Naive thymus-derived CD8-positive, alpha-beta T cell (primary cell): ENCODE measurements at places on chromosomes 3 and 15. TPM values are rescaled to one million over a fixed set of nuclear protein-coding genes. Genes with fewer than 3 reads are reported as not detected.

- no peaks in the 10 kb centered on the region for H3K36me3 ChIP-seq
- peaks cover 19% of the 10 kb centered on the region for H3K4me1 ChIP-seq
- no peak for DNase-seq
- peak overlapping the region; percentile 80 for H3K27ac ChIP-seq
- H3K27me3 ChIP-seq: no peaks in the 10 kb centered on the region
These were observed 71.9 kb downstream of the SMAD3 start for GRCh38 chr15:67137319-67137718.

PLCD1 gene
- total RNA-seq: 39.3 TPM

ZBTB47 gene
- total RNA-seq: 0.41 TPM

MEGF11 gene
- not detected for total RNA-seq

- H3K36me3 ChIP-seq: no peaks in the 10 kb centered on the region
- H3K27ac ChIP-seq: peak within 1 kb of the TSS; percentile 73
- H3K27me3 ChIP-seq: peaks cover 6% of the 10 kb centered on the region
- H3K4me3 ChIP-seq: peak within 1 kb of the TSS; percentile 91
- H3K4me1 ChIP-seq: peaks cover 47% of the 10 kb centered on the region
These were observed at the start of gene PRKCD for GRCh38 chr3:53160660-53161449. TSS of gene PRKCD (plus strand) at chr3:53161209. CDS start at chr3:53178423, 17,214 bp downstream.

- H3K4me1 ChIP-seq: no peaks in the 10 kb centered on the region
- H3K27ac ChIP-seq: no peak overlapping the region
- H3K4me3 ChIP-seq: no peak overlapping the region
- peaks cover 8% of the 10 kb centered on the region for H3K27me3 ChIP-seq
- no peak for DNase-seq
- peaks cover 4% of the 10 kb centered on the region for H3K36me3 ChIP-seq
These were observed 62.5 kb upstream of the GBE1 start for GRCh38 chr3:81823882-81824395.

FAM174B gene
- total RNA-seq: 9.2 TPM

DNA sequence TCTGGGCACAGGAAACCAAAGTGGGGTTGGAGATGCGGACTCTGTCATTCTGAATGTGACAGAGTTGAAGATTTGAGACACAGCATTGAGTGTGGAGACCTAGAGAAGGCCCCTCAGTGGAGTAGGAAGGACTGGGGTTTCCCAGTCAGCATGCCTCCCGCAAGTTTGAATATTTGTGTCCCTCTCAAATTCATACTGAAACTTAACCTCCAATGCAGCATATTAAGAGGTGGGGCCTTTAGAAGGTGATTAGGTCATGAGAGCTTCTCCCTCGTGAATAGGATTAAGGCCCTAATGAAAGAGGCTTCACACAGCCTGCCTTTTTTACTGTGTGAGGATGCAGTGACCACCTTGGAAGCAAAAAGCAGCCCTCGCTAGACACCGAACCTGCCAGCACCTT, 8.0 kb downstream of the HDDC3 start:
- no peak overlapping the region for H3K27ac ChIP-seq
- H3K27me3 ChIP-seq: no peaks in the 10 kb centered on the region
- H3K36me3 ChIP-seq: peaks cover 28% of the 10 kb centered on the region
- H3K4me3 ChIP-seq: no peak overlapping the region

FSTL1 gene
- 0.55 TPM for total RNA-seq

DNA sequence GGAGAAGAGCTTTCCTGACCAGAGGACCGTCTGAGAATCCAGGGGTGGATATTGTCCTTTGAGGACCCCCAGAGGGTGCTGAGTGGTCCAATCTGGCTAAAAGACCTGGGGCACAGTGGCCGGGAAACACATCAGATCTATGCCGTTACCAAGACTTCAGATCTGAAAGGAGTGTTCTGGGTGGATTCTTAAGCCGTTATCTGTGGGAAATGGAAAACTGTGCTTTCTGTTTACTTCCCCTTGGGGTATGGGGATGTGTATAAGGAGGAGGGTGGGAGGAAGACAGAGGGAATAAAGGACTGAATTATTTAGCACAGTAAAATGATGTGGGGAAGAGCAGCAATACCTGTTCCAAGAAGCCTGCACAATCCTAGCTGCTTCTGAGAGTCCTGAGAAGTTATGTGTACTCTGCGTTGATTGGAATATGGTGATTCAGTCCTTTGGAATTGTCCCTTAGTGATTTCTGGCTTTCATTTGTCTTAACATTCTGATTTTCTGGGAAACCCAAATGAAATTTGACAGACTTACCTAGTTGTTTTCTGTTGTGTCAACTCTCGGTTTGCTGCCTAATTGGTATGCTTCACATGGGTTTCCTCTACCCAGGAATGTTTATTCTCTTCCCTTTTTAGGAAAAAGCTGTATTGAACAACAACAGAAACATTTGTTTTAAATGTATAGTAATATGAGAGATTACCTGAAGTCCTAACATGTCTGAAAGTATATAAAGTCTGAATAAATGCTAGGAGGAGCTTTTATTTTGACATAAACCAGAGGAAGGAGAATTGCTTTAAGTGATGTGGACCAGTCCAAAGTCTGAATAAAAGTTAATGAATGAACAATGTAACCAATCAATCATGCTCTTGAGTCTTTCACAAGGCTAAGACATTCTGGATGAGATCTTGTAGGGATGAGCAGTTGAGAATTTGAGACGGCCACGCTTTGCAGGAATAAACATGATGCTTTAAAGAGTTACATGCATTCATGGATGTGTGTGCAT, 427.1 kb upstream of the C2CD4B start:
- H3K4me1 ChIP-seq: no peaks in the 10 kb centered on the region
- no peak overlapping the region for H3K27ac ChIP-seq
- DNase-seq: no peak
- H3K36me3 ChIP-seq: no peaks in the 10 kb centered on the region
- H3K27me3 ChIP-seq: peaks cover 13% of the 10 kb centered on the region

SV2B gene
- total RNA-seq: 0.05 TPM
